NCI-H1092 (cell line): ENCODE measurements at places on chromosomes 3 and 15.
A peak's percentile ranks its signal among the peaks of the same experiment; 100 is the strongest.

- DNase-seq = no peak
Observed at GRCh38 chr3:26628915-26629314, 6.3 kb downstream of the LRRC3B start.

DNA sequence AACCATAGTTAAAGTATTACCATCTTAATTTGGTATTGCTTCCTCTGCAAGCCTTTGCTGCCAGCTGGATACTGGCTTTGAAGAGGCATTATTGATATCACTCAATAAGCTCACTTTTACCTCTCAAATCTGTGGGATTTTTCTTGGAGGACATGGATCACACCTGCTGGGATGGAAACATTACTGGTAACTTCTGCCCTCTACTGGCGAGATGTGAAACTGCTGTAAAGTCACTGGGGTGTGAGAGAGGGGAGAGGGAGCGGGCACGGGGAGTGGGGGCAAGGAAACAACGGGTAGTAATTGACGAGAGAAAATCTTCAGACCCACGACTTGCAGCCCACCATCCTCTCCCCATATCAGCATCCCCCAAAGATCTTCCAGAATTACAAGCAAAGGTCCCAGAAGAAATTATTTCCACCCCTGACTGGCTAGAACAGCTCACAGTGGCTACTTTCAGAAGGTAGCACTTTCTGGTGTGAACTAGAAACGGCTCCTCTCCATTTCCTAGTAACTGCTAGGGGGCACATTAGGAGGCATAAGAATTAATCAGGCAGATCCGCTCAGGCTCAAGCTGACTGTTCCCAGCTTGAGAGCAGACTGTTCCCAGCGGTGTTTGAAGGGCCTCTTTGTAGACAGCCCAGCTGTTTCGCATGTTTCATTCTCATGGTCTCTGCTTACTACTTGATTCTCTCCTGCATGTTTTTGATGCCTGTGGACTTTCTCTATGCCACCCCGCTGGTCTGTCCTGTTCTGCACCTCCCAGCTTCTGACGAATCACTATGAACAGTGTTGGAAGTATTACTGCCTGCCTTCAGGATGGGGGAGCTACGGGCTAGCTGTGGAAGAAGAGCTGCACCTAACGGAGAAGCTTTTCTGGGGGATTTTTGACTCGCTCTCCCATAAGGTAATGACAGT is 230.4 kb upstream of the CHRM5 start:
- peak; percentile 14 for DNase-seq

GRCh38 chr15:90364251-90364650 is 12.2 kb downstream of the ZNF774 start:
- DNase-seq = no peak

DNA sequence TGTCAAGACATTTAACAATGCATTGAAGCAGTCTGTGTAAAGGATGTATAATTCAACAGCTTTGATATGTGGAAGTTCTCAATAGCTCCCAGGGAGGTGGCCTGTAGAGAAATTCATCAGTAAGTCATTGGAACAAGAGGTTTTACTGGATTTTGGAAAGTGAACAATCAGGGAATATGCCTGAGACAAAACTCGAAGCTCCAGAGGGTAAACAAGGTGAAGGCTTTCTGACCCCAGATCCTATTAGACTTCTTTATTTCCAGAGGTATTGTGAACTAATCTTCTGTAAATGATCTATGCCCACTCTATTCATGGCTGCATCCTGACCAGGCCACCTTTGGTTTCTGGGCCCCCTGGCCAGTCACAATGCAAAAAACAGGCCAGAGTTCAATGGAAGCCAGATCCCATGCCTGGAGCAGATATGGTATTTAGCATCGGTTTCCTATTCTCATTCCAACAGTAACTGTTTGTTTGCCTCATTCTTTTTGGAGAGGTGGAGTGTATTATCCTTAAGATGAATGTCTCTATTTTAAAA is 177.3 kb downstream of the SATB1 start:
- DNase-seq = no peak

DNA sequence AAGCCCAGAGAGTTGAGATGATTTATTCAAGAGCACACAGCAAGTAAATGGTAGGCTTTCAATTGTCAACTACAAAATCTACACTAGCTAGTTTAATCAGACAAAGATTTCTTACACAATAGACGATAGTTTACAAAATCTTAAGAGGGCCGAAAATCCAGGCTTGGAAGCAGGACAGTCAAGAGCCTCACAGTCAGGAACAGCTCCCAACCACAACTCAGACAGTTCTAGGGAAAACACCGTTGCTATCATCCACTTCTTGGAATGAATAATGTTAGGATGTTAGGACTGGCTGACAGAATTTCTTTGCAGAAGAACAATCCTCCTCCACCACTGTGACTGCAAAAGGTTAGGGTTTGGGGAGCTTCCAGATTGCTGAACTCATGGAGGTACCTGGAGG is 290.8 kb upstream of the ZPLD1 start:
- no peak for DNase-seq

GRCh38 chr3:123688241-123688747 is 103.4 kb upstream of the HACD2 start:
- DNase-seq = no peak

DNA sequence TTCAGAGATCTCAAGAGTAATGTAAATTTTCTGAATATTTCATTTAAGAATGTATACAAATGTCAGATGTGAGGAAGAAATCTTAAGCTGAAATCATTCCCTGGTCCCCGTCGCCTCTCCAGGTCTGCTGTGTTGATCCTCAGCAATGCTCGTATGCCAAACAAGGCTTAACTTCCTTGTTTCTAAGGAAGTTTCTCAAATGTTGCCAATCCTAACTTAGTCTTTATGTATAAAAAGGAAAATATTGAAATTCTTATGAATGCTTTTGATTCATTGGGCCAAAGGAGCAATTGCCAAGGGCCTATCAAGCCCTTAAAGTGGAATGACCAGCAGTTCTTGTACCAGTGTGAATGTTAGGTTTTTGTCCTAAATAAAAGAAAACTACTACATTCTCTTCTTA is 507.7 kb upstream of the SEMA6D start:
- no peak for DNase-seq

DNA sequence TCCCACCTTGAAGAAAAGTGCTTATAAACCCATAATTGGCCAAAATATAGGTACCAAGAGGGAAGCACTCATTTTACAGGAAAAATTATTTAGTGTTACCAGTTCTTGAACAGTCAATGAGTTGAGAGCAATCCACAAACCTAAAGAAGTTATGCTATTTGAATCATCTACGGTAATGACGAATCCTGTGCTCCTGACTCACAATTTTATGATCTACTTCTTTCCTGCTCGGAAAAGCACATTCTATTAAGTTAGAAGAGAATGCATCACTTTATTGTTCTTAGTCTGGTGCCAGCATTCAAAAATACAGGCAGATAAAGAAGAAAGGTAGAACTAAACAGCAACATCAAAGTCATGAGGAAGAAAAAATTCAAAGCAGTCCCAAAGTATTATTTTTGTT is 33.2 kb downstream of the CHRM5 start:
- no peak for DNase-seq

GRCh38 chr15:33701304-33701696 is 267.0 kb upstream of the CHRM5 start:
- no peak for DNase-seq

- no peak for DNase-seq
Observed at GRCh38 chr15:48796930-48797329, 13.9 kb downstream of the CEP152 start.

DNA sequence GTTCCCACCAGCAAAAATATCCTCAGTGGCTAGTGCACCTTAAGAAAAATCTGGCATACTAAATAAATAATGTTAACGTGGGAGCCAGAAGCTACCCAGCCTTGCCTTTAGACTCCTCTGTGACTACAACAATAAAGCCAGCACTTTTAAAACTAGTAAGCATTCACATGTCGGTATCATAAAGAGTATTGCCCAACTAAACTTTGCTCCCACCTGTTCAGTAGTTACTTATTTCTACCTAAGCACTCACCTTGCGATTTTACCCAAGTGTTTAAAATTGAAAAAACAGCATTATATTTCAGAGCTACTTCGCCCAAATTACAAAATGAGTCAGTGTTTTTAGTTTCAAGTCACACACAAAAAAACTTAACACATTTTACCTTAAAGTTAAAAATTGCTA is 12.8 kb downstream of the ALDH1L1 start:
- DNase-seq = no peak

GRCh38 chr3:100060685-100061484 is 53.4 kb downstream of the FILIP1L start:
- no peak for DNase-seq

GRCh38 chr15:76059320-76060117 is at the start of gene TMEM266:
Gene TMEM266 (plus strand): TSS chr15:76059985. CDS start chr15:76134264, 74,279 bp downstream.
- peak; percentile 6 for DNase-seq

DNA sequence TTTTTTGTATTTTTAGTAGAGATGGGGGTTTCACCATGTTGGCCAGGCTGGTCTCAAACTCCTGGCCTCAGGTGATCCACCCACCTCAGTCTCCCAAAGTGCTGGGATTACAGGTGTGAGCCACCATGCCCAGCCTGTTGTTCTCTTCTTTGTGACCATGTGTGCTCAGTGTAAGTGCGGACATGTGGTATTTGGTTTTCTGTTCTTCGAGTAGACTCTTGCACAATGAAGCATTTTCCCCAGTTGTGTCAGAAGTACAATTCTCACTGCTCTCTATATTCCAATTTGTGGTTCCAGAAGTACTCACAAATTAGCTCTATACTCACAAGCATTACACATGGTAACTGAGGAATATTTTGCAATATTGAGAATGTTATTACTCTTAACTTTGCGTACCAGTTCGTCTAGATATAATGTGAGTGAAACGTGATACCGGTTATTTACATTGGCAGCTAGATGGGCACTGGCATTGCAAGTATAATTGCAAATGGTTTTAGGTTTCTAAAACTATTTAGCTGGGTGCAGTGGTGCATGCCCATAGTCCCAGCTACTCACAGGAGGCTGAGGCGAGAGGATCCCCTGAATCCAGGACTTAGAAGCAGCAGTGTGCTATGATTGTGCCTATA is 34.2 kb upstream of the MTMR14 start:
- DNase-seq = no peak

DNA sequence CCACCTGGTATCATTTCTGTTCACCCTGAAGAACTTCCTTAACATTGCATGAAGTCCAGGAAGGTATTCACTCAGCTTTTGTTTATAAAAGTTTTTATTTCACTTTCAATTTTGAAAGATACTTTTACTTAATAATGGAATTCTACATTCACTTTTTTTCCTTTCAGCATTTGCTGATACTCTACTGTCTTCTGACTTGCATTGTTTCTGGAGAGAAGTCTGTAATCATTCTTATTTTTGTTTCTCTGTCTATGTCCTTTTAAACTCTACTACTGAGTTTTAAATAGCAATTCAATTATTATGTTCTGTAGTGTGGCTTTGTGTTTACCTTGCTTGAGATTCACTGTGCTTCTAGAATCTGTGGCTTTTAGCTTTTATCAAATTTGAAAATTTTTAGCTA is 42.4 kb downstream of the MYL3 start:
- DNase-seq = no peak

DNA sequence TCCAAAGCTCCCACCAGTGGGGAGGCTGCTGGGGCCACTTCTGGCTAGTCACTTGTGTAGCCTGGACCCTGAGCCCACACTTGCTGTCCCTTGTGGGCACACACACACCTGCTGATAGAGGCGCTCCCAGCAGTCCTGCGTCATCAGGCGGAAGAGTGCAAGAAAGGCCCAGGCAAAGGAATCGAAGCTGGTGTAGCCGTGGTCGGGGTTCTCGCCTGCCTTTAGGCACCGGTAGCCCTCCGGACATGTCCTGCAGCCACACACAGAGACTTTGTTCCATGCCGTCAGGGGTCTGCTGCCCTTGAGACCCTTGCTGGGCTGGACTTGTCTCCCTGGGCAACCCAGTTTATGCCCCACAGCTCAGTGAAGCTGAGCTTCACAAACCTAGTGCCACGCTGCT is 42.9 kb downstream of the SCN5A start:
- no peak for DNase-seq

DNA sequence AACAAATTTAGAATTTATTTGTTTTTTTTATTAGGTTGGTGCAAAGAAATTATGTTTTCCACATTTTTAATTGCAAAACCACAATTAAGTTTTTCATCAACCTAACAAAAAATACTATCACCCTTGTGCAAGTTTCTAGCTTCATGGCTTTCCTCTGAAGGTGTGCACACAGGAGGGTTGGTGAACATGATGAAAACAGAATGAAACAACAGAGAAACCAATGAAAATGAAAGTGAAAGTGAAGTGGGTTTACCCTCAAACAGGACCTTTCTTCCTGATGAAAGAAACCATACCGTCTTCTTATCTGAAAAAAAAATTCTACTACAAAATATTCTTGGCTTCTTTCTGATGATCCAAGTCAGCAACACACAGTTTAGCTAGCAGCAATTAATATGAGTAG is 71.9 kb upstream of the FEZF2 start:
- DNase-seq = no peak

DNA sequence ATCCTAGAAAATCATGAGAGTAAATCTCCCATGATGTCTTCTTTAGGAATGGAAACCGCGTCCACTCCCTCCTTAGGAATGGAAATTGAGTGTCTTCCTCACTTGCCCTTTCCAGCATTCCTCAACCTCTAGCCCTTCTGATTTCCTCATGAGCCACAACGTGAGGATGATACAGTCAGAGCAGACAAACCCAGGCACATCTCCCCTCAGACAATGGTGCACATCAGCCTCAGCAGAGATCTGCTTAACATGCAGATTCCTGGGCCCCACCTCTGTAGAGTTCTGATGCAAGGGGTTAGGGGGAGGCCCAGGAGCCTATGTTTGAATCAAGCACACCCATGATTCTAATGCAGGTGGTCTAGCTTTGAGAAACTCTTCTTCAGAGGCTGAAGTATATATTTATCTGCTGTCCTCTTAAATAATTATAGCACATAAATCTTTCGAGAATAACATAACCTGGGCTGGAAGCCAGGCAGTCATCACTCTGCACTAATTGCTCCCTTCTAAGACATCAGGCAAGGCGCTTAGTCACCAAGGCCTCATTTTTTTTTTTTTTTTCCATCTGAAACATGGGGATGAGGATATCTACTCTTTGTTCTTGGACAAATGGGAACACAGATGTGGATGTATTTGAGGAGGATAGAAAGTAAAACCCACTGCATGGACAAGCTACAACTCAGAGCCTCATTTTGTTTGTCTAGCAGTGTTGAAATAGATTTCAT is 81.7 kb downstream of the PRICKLE2 start:
- DNase-seq = no peak

- no peak for DNase-seq
Observed at GRCh38 chr3:126132751-126133511, 47.5 kb downstream of the ALDH1L1 start.

DNA sequence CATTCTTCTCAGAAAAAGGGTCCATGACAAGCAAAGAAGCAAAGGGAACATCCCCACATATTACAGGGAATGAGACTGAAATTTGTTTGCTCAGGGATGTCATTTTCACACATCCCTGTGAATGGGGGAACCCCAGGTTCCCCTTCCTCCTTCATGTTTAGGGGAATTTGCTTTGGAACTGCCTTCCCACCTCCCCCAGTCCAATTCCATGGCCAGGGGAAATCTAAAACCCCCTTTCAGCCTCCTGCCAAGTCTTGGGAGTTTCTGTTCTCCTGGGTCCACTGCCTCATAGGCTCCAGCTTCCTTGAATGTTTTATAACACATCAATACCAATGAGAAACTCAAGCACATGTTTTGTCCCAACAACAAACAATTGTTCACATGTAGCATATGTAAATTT is 297.5 kb upstream of the CTNNB1 start:
- no peak for DNase-seq
